ENCODE measurements at places on chromosomes 3 and 15.
A peak's percentile ranks its signal among the peaks of the same experiment; 100 is the strongest.

DNA sequence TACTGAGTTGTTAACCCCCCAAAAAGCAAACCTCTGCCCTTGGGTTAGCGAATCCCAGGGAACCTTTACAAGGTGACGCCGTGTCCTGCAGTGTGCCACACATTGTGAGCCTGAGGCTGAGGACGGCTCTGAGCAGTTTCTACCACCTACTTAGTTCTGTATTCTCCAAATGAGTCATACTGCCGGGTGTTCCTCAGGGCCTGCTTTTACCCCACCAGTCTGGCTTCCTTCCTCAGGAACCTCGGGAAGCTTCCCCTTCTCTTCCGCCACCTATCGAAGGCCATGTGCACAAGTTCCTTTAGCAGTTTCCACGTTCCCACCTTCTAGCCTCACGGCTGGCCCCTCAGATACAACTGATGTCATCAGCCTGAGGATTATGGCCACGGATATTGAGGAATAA, 384.0 kb upstream of the TPM1 start:
- DNase-seq: no peak

- DNase-seq: peak; percentile 13
Observed at GRCh38 chr3:64638981-64639481, 48.8 kb downstream of the ADAMTS9 start.

- DNase-seq: no peak
Observed at GRCh38 chr3:191631496-191631895, 170.5 kb downstream of the PYDC2 start.

GRCh38 chr15:95758851-95759250, 571.6 kb upstream of the NR2F2 start:
- no peak for DNase-seq

GRCh38 chr15:81052046-81052445, 51.3 kb downstream of the TLNRD1 start:
- no peak for DNase-seq

DNA sequence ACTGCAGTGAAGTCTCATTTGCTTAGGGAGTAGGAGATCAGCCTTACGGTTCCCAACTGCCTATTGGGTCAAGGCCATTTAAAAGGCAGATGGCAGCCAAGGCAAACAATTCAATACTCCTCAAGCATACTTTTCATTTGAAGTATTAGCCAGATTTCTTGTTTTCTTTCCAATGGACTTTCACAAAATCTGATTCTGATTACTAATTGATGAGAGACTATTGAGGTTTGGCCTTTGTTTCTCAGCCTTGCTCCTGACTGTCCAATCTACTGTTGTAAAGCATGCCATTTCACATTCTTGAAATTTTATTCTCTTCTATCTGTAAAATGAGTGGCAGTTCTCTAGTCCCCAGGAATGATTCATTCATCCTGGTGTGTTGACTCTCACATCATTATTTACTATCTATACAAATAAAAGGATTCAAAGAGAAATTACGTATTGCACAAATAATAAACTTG, 166.2 kb upstream of the TGFBR2 start:
- DNase-seq: no peak

DNA sequence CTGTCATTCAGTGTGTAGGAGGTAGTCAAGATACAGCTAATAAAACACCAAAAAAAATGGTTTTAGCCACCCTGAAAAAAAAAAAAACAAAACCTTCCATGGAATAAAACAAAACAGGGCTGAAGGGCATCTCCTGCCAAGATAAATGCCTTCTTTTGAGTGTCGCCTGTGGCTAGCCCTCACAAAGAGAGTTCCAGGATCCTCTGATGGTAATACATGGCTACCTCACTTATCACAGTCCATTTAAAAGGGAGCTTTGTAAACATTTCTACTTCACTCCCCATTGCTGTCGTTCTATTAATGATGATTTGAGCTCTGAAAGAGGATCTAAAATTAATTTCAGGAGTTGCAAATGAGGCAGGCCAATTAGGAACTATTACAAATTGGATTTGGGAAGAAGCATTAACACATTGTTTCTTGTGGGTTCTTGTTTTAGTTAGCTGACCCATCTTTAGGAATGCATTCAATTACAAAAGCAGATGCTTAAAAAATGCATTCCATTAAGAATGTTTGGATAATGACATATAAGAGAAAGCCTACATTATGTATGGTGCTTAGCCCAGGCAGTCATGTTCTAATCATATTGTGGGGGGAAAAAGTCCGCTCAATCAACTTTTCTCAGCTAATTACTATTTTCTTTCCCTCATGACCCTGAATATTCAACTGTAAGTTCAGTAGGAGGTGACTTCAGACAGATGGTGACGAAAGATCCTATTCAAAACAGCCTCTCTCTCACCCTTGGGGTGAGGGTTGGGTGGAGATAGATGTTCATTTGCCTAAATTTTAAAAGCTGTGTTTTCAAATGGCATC, 255.1 kb upstream of the WNT5A start:
- no peak for DNase-seq

GRCh38 chr15:89101302-89102193, 13.3 kb downstream of the ABHD2 start:
- DNase-seq: no peak

DNA sequence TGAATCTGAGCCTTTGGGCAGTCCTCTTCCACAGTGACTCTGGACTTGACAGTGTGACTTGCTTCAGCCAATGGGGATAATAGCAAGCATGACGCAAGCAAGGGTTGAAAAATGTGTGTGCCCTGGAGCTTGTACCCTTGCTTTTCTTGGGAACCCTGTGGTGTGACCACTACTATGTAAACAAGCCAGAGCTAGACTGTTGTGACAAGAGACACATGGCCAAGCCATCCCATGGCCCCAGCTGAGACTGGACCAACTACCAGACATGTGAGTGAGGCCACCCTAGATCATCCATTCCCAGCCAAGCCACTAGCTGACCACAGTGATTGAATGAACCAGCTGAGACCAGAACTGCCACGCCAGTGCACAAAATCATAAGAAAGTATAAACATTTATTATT, 11.8 kb downstream of the MYO1E start:
- DNase-seq: no peak

DNA sequence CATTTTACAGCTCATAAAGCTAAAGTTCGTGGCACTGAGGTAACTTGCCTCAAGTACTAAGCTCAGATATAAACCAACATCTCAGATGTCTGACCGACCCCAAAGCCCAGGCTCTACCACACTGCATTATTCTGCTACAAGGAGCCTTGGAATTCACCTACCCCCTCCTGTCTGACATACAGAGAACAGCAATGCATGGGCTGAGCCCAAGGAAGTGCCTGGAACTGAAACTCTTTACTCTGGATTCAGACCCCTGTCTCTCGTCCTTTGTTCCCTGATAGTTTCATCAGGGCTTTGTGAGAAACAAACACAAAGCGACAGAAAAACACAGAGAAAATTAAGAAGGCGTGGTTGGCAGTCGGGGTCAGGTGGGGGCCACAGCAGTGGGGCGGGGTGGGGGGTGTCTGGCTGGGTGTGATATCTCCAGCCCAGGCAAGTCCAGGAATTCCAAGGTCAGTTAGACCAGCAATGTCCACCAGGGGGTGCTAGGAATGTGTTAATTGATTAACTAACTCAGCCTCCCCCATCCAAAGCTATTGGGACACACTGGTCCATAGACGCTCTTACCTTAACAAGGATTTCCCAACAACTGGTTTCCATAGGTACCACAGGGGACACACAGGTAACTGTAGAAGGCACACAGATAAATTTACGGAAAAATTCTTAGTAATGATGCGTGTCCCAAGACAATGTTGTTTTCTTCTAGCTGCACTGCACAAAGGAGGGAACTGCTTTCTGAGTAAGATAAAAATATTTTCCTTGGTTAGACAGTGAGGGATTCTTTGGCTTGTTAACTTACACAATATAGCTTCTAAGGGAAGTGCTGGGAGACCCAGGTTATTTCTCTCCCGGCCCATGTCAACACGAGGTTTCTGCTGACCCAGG, 18.8 kb upstream of the SSUH2 start:
- peak; percentile 19 for DNase-seq

DNA sequence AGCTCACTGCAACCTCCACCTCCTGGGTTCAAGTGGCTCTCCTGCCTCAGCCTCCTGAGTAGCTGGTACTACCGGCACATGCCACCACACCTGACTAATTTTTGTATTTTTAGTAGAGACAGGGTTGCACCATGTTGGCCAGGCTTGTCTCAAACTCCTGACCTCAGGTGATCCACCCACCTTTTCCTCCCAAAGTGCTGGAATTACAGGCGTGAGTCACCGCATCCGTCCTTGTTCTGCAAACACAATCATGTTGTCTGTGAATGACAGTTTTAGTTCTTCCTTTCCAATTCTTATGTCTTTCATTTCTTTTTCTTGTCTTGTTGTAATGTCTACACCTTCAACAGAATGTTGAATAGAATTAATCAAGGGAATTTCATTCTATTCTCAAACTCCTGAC, 16.3 kb upstream of the SMCO1 start:
- no peak for DNase-seq

DNA sequence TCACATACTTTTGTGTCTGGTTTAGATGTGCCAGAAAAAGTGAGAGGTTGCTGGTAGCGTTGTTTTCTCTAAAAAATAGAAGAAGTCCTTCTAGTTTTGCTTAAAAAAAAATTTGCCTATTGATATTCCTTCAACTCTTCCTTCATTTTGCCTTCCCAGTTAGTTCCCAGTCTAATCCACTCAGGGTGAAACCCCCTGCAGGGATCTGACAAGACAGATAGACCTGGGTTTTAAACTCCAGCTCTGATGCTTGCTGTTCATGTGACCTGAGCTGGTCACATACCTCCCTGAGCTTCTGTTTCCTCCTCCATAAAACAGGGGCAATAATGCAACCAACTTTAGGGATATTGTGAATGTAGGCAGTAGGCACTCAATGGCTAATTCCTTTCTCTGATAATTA, 18.6 kb upstream of the KCTD6 start:
- no peak for DNase-seq

DNA sequence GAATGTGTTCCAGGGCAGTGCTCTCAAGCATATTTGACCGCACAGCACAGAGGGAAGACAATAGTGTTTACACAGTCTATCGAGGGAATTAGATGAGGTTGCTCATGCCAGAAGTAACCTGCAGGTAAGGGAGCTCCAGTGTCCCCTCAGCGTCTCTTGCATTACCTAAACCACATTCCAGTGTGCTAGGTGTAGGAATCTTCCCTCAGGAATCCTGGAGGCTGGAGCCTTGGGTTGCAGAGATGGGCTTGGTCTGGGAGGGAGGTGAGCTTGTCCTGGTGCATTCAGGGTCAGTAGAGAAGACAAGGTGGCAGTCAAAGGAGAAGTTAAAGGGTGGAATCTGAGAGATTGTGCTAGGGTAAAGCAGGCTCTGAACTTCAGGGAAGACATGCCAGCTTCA, 56.3 kb downstream of the SOX14 start:
- DNase-seq: no peak

DNA sequence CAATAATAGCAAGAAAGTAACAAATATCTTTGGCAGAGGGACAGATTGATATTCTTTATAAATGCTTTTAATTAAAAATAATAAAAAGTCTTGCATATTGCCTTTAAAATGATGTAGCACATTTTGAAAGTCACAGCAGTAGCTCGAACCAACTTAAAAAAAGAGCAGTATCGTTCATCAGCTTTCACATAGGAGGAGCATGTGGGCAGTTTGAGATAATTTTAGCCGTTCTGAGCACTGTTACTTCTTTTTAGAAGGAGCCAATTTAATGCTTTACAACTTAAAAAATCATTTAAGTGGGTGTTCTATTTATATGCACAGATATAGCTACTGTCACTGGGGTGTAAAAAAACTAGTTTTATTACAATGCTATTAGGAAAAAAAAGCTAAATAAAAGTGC, 622.7 kb upstream of the GBE1 start:
- DNase-seq: no peak

DNA sequence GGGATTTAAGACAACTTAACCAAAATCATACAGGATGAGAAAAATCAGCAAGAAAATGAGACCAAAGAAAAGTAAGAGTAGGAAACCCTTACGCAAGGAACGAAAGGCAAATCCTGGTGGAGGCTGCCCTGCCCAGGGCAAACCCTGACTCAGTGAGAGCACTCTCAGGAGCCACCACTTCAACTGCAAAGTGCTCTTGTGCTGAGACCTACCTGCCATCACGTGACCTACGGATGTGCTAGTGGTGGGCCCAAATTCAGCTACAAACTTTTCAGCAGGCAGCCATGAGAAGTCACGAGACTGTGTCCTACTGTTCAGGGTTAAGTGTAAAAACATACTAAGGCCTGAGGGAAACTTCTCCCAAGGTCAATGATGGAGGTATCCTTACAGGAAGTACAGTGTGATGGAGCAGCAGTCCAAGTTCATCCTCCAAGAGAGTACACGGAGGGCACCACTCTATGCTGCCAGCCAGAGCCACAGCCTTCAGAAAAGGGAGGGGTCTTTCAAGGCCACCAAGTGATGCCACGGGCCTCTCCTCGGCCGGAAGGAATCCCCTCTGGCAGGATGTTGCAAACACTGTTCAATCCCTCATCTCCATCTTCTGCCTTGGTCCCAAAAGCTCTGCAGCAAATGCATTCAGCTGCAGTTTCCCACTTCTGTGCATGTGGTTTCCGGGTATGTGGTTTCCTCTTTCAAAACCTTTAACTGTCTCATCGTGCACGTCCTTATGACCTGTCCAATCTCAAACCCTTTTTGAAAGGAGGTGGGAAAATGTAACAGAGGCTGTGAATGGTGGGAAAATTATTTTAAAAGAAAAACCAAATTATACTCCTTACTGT, 9.5 kb downstream of the CHSY1 start:
- DNase-seq: no peak

GRCh38 chr3:133568294-133569014, 5.0 kb upstream of the CDV3 start:
- no peak for DNase-seq

DNA sequence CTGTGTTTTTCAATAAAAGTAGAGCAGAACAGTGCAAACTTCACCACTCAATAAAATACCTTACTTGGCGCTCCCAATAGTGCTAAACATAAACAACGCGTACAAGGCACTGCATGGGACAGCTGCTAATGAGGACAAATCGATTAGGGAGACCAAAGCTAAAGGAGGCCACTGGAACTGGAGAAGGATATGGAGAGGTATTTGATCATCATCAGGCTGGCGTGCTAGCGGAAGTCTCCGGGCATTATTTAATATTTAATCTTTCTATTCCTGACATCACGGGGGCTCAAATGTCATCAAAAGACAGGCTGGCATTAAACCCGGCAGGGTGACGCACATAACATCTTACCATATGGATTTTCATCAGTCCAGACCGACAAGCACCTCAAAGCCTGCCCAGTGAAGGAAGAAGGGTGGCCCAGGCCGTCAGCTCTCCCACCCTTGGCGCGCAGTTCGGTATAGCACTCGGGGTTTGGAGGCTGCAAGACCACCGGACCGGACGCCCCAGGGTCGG, 604 bp downstream of the CCPG1 start:
- DNase-seq: peak; percentile 34
